ENCODE measurements at places on chromosomes 11 and 22.
A peak's percentile ranks its signal among the peaks of the same experiment; 100 is the strongest.

GRCh38 chr22:43859176-43859575, 3.1 kb downstream of the SULT4A1 start:
- DNase-seq = no peak

- DNase-seq = no peak
These were observed 94.5 kb upstream of the FGF3 start for GRCh38 chr11:69913591-69914285.

DNA sequence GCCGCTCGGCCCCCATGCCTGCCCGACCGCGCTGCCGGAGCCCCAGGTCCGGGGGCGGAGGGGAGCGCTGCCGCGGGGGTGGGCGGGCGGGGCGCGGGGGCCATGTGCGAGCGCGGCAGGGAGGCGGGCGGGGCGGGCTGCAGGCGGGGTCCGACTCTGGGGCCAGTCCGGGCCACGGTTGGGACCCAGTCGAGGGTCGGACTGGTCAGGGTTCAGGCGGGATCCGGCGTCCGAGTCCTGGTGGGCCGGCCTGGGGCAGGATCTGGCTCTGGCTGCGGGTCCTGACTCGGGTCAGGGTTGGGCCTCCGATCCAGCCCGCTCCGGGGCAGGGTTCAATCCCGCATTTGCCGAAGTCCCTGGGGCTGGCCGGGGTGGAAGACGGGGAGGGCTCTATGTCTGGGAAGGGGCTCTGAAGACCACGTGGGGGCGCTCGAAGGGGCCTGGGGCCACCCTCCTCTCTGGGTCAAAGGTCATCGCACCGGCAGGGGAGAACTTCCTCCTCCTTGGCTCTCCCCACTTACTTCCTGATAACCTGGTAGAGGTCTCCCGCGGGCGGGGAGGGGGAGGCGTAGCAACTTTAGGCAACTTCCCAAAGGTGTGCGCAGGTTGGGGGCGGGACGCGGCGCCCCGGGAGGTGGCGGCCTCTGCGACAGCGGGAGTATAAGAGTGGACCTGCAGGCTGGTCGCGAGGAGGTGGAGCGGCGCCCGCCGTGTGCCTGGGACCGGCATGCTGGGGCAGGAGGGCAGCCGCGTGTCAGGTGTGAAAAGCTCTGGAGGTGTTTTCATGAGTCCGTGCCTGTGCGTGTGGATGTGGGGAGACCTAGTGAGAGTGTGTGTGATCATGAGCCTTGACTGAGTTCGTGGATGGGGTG, 603 bp downstream of the ESRRA start:
- peak; percentile 80 for DNase-seq

GRCh38 chr22:25368271-25368670, 148.8 kb downstream of the CRYBB2 start:
- peak; percentile 58 for DNase-seq

- peak; percentile 48 for DNase-seq
These were observed 18.1 kb upstream of the MRTFA start for GRCh38 chr22:40654522-40655167.

- peak; percentile 66 for DNase-seq
These were observed 55.1 kb downstream of the IGLL5 start for GRCh38 chr22:22942511-22943329.

GRCh38 chr11:35486446-35486845, 39.0 kb downstream of the PAMR1 start:
- DNase-seq = no peak

DNA sequence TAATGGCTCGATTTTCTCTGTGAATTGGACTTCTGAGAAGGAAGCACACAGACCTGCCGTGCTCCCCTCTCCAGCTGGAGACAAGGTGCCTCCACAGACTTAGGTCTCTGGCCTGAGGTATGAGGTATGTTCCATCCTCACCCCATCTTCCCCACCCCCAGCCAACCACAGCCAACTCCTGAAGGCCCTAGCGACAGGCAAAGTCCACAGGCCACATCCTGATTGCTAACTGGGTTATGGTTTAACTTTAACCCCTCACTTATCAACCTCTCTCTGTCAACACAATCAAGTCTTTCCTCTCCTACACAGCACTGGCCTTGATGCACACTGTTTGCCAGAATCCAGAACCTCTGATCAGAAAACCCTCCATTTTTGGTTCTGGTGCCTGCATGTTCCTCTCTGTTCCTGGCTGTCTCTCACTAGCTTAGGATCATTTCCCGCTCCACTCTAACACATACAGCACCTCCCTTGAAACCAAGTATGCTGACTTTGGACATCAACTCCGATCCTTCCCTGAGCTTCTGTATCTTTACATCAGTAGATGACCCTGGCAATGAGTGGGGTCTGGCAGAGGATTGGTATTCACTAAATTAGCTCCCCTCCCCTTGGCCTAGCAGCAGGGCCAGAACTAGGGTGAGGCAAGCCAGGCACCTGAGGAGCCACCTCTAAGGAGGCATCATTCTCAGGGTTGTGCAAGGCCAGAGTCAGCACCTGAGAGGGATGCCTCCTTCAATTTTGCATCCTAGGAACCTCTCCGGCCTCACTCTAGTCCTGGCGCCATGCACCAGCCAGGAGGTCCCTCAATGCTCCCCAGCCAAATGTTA, 22.0 kb downstream of the JAML start:
- no peak for DNase-seq

DNA sequence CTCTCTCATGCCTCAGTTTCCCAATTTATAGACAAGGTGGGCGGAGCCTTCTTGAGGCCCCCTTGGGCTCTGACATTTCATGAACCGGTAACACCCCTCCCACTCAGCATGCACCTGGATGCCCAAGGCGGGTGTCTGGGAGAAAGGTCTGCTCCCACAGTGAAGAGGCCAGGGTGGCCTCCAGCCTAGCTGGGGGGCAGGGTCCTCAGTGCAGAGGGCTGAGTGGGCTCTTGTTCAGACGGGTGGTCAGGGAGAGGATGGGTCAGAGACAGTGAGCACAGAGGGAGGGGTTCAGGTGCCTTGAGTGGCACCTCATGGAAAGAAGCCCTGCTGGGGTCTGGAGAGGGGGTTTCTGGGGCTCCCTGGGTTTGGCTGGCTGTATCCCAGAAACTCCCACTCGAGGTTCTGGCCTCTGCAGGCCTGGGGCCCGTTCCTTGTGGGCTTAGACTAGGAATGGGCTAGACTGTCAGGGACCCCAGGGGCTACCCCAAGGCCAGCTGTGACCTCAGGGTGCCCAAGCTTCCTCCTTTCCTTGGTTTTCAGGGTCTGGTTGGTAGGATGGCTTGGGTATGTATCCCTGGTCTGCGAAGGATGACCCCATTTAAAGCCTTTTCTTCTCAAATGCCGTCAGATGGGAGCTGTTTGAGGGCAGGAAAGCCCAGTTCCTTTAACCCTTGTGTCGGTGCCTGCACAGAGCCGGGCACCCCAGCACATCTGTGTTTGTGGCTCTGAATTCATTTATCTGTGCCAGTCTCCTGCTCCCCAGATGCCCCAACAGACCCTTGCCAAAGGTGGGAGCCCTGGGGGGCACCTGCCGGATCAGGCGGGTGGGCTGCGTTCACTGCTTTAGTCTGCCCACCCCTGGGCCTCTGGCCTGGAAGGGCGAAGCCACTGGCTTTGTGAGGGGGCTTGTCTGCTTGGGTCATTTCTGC, 1.2 kb downstream of the SYNGR1 start:
- DNase-seq = no peak

DNA sequence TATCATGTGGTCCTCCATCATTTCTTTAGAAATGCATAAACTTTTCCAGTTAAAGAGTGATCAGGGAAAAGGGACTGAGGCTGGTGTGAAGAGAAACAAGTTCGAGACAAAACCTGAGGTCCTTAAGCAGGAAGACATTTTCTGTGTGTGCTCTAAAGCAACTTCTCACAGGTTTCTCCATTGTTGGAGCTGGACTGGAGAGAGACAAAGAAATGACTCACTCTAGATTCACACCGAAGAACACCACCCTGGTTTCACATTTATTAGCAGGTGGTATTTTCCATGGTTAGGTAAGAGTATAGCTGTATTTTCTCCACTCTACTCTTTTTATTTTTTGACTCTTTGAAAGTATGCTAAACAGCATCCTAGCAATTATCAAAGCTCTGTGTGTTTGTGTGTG, 736.4 kb downstream of the KCNA4 start:
- no peak for DNase-seq

GRCh38 chr11:6895010-6895409, 2.7 kb upstream of the OR2D2 start:
- no peak for DNase-seq

- no peak for DNase-seq
These were observed 489.4 kb upstream of the CADM1 start for GRCh38 chr11:115993590-115993989.

DNA sequence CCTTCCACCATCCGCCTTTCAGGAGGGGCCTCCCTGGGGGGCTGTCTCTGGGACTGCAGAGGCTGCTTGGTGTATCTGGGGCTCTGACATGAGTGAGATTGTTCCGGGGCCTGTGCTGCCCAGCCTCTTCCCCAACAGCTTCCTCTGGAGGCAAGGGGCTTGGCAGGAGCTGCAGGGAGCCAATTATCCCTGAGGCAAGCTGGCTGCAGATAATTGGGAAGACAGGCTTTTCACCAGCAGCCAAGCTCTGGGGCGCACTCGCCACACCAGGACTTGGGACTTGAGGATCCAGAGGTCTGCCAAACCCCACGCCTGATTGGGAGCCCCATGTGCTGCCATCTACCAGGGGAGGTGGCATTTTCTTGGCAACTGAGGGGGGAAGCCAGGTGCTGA, 15.6 kb upstream of the RTN4R start:
- DNase-seq = no peak

DNA sequence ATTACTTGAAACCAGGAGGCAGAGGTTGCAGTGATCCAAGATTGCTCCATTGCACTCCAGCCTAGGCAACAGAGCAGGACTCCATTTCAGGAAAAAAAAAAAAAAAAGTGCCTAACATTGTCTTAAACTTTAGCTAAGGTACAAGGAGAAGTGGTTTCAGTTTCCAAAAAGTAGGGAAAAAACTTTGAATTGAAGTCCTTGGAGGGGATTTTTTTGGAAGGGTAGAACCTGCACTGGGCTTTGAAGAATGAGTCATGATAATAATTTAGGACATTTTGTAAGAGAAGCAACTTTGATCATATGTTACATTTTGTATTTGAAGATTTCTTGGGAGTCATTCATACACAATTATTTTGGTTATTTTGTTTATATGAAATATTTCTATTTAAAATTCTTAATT, 31.8 kb upstream of the HIPK3 start:
- no peak for DNase-seq

GRCh38 chr11:134742224-134742612, 330.2 kb upstream of the B3GAT1 start:
- DNase-seq = no peak

- no peak for DNase-seq
These were observed 6.8 kb upstream of the GGA1 start for GRCh38 chr22:37601540-37602442.

DNA sequence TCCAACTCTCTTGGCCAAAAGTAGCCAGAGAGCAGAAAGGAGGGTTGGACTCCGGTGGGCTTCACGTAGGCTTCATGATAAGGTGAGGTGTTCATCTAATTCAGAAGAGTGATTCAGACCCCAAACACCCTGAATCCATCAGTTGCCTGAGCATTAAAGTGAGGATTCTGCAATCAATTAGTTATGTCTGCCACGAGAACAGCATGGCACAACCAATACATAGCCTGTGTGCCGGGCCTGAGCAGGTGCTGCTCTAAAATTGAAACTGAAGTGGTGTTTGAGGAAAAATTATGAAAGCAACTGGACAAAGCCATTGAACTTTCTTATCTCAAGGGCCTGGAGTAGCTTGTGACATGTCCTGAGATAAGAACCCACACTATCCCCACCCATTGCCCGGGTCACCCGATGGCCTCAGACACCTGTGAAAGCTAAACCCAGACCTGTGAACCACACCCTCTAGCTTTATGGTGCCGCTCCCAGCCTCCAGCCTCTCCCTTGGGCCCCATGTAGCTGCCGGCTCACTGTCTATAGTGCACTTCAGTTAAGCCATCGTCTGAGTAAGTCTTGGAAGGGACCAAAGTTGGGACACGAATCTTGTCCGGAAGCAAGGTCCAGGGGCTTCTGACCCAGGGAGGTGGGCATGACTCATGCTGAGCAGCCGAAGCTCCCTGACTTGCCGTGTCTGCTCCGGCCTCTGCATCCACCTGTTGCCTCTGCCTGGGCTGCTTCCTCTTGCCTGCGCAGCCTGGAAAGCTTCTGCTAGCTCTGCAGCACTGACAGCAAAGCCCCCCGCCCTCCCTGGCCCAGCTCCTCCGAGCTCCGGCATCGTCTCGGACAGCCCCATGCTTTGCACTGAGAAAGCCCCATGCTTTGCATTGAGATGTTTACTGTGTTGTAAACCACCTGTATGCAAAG, 5.7 kb upstream of the MYEOV start:
- DNase-seq = no peak

GRCh38 chr22:40512426-40513136, 123.9 kb downstream of the MRTFA start:
- DNase-seq = no peak

- no peak for DNase-seq
These were observed 115.2 kb upstream of the PITPNB start for GRCh38 chr22:28034145-28034759.
